ENCODE measurements at places on chromosomes 2 and 18.

- DNase-seq = no peak
Observed at GRCh38 chr2:26530696-26531095, 52.8 kb upstream of the OTOF start.

DNA sequence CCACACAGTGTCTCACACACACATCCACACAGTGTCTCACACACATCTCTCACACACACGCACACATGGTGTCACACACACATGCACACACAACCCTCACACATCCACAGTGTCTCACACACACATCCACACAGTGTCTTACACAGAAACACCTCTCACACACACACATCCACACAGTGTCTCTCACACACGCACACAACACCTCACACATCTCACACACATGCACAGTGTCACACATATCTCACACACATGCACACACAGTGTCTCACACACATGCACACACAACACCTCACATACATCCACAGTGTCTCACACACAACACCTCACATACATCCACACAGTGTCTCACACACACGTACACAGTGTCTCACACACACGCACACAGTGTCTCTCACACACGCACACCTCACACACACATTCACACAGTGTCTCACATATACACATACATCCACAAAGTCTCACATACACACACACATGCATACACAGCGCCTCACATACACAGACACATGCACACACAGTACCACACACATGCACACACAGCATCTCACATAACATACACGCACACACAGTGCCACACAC lies 473.9 kb upstream of the HS6ST1 start:
- DNase-seq = no peak

- DNase-seq = no peak
Observed at GRCh38 chr2:10453905-10454298, 5.8 kb upstream of the ODC1 start.

- no peak for DNase-seq
Observed at GRCh38 chr2:109069331-109070194, 59.4 kb upstream of the SH3RF3 start.

DNA sequence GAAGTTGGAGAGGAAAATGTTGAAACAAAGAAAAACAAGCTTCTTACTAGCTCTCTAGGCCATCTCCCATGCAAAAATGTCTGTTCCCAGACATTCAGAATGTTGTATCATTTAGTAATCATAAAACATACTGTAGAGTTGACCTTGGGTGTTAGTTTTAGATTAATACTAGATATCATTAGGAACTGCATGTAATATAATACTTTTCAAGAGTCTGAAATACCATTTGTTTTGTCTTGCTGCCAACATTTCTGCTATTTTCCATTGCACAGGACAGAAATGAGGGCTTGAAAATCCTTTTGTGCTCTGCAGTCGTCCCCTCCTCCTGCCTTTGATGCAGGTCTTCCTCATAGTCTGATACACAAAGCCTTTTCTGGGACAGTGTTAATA lies 89.5 kb upstream of the RBMS1 start:
- DNase-seq = no peak

DNA sequence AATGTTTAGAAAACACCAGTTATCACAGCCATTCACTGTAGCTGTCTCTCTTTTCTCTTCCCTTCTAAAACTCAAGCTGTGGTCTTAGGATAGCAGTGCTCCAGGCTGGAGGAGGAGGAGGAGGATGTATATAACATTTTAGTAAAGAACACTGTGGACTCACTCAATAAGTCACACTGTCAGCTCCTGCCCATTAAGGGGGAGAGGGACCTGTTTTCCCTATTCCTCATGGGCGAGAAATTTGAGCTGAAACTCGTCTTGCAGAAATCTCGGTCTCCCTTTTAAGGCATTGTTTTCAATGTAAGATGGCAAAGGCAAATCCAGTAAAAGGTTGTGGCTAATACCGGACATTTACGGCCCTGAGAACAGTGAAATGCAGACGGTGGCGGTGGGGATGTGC lies 114.8 kb upstream of the ZNF236 start:
- no peak for DNase-seq

- DNase-seq = no peak
Observed at GRCh38 chr2:131493199-131493968, 1.2 kb upstream of the MZT2A start.

- no peak for DNase-seq
Observed at GRCh38 chr2:150480241-150480640, 7.2 kb downstream of the RND3 start.

GRCh38 chr2:195649629-195650190 lies 7.3 kb upstream of the SLC39A10 start:
- DNase-seq = no peak

DNA sequence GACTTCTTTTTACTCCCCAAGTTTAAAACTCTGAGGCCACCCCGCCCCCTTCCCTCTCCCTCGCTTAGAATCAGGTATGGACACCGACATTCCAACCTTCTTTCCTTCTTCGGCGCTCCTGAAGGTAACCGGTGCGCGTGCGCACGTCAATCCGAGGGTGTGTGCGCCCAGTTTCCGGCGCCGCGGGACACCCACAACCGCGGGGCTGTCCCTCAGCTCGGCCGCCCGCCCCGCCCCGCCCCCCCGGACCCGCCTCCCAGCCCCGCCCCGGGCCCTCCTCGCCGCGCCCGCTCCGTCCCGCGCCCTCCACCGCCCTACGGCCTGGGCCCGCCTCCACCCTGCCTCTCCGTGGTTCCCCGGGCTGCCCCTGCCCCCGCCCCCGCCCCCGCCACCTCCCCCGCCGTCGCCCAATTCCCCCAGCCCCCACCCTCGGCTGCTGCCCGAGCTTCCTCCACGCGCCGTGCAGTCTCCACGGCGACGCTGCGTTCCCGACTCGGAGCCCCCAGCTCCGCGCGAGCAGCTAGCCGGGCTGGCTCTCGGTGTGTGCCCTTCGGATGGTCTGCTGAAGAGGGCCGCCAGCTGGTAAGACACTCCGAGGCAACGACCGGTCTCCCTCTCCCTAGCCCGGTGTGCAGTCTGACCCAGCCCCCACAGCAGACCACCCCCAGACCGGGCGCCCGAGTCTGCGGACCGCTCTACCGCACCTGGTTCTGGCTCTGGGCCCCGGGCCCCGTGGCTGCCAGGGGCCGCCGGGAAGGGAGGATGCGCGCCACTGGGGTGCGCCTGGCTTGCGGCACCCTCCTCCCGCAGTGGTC lies 635 bp downstream of the ERICH2 start:
- no peak for DNase-seq

GRCh38 chr2:140747090-140747489 lies 1383.7 kb downstream of the LRP1B start:
- no peak for DNase-seq

GRCh38 chr2:156437272-156437930 lies 1.2 kb downstream of the GPD2 start:
- DNase-seq = no peak

DNA sequence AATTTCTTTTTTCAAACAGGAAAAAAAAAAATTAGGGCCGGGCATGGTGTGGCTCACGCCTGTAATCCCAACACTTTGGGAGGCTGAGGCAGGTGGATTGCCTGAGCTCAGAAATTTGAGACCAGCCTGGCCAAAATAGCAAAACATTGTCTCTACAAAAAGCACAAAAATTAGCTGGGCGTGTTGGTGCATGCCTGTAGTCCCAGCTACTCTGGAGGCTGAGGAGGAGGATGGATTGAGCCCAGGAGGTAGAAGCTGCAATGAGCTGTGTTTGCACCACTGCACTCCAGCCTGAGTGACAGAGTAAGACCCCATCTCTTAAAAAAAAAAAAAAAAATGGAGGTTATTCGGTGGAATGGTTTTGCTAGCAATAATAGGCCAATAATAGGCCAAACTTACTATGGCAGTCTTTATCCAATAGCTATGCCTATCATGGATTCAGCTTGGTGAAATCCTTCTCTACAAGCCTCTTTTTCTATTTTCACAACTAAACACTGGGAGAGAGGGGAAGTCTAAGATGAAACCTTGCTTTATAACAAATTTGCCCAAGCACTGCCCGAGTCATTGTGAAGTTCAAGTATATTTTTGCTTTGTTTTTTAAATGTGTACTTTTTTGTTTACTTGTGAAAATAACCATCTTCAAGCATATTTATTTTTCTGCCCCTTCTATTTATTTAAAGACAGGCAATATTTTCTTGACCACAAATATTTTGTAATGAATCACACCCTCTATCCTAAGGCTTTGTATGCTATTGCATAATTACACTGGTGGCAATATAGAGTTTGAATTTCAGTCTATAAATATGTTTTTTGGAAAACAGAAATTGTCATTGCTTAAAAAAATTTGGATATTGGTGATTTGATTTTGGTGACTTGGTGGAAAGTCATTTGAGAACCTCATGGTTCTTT lies 20.0 kb upstream of the KYNU start:
- no peak for DNase-seq

DNA sequence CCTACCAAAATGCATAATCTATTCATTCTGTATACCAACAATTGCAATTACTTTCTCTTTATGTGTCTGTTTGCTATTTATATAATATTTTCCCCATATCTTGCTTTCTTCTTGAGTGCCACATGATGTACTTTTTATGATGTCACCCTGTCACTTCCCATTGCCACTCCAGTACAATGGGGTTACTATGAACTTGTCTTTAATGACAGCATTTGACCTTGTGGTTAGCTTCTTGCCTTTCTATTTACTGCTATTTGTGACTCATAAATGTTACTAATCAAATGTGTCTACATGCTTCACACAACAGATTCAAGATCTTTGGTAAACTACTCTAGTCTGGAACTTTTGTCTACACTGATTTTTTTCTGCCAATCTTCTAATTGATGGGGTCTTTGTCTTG lies 486.3 kb downstream of the NR4A2 start:
- no peak for DNase-seq

GRCh38 chr2:105239924-105240323 lies 1.6 kb upstream of the GPR45 start:
- peak; percentile 92 for DNase-seq

- no peak for DNase-seq
Observed at GRCh38 chr2:103346780-103347179, 584.9 kb downstream of the TMEM182 start.

DNA sequence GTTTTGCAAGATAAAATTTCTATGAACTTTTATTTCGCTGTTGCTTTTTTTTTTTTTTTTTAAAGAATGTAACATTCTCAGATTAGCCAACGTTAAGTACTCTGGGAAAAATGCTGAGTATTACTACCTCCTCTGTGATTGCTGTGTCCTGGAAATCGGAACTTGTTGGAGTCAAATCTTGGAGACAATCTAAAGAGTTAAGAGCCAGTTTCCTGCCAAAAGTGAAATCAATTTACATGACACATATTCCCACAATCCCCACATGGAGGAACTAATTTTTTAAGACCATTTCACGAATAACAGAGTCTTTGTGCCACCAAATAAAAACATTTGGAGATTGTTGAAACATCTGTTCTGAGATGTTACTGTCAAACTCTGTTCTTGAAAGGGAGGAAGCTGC lies 127.8 kb downstream of the MEP1B start:
- DNase-seq = no peak

GRCh38 chr2:173812321-173812720 lies 152.9 kb downstream of the SP3 start:
- DNase-seq = no peak

DNA sequence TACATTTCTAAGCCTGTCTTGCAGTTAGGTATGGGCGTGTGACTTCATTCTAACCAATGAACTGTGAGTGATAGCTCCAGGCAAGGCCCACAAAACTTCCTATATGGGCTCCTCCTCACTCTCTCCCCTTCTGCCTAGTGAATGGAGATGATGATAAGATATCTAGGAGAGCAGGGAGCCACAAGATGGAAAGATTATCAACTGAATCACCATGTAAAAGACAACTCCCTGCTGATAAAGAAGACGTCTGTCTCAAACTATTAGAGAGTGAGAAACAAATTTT lies 237.1 kb downstream of the GPD2 start:
- DNase-seq = no peak

DNA sequence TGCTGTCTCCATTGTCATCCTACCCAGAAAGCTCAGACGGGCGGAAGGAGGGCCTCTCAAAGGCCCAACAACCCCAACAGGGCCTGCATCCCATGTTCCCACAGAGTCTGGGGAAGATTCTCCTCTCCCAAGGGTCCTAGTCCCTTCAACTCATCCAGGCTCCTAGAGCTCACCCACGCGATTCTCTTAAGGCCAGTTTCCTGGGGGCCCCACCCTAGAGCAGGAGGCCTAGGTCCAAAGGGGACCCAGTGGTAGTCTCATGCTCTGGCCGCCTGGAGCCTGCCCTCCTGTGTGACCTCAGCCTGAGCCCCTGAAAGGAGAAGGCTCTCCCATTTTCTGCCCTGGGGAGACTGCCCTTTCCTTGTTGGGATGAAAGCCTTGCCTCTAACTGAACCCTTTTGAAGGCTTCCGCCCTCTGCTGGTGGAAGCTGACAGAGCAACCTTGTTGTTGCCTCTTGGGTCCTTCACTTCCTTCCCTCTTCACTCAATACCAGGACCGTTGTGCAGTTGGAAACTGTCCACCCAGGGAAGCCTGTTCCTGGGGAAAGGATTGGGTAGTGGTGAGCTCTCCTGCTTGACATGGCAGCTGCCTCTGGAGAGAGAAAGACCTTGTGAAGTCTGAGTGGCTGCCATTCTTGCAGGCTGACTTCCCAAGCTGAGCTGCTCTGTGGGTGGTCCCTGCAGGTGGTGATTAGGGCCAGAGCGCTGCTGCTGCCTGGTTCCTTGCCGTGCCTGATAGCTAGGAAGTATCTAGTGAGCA lies 86.0 kb upstream of the ALPP start:
- DNase-seq = peak; percentile 24

DNA sequence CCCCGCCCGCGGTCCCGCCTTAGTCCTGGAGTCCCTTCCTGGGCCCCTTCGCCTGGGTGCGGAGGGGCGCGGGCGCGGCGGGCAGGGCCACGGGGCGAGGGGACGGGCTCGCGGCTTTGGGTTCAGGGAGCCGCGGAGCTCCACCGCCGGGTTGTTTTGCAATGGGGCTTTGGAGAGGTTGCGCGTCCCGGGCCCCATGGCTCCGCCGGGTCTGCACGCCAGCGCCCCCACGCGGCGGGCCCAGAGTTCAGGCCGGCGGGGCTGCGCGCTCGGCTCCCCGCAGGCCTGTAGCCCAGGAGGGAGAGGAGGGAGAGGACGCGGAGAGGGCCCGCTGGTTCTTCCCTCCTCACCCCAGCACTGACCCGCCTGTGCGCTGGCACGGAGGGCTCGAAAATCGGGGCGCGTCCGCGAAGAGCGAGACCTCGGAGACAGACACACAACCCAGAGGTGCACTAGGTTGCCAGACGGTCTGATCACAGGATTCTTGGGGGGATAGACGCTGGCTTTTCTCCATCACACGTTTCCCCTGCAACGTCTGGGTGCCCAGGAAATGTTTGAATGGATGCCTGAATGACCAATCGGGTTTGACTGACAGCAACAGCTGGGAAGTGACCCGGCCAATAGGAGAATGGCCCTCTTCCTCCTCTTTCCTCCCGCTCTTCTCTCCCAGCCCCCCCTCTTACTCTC lies 4.9 kb upstream of the SIX2 start:
- no peak for DNase-seq

DNA sequence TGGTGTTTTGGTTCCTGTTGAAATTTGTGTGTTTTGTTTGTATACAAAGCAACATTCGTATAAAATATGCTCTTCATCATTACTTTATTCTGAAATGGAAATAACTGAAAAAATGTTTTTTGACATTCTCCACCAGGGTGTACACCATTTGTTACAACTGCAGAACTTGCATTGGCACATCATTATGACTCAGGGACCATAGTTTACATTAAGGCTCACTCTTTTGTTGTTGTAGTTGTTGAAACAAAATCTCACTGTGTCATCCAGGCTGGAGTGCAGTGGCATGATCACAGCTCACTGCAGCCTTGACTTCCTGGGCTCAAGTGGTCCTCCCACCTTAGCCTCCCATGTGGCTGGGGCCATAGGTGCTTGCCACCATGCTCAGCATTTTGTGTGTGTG lies 676.6 kb downstream of the TDRD15 start:
- DNase-seq = no peak

- DNase-seq = no peak
Observed at GRCh38 chr2:20650393-20650876, 463 bp downstream of the HS1BP3 start.
